ENCODE measurements at places on chromosomes 16 and 17. TPM values are rescaled to one million over a fixed set of nuclear protein-coding genes. Genes with fewer than 3 reads are reported as not detected.
A peak's percentile ranks its signal among the peaks of the same experiment; 100 is the strongest.

DNA sequence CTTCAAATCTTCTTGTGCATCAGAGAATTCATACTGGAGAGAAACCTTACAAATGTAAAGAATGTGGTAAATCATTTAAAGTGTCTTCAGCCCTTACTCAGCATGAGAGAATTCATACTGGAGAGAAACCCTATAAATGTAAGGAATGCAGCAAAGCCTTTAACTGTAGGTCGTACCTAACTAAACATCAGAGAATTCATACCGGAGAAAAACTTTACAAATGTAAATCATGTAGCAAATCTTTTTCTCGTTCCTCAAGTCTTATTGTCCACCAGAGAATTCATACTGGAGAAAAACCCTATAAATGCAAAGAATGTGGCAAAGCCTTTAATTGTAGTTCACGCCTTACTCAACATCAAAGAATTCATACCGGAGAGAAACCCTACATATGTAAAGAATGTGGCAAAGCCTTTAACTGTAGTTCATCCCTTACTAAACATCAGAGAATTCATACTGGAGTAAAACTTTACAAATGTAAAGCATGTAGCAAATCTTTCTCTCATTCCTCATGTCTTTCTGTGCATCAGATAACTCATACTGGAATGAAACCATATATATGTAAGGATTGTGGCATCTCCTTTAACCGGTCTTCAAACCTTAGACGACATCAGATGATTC, 118.5 kb upstream of the ZNF267 start:
- no peak for DNase-seq

OTOP2 gene
- total RNA-seq, result not detected

- no peak for DNase-seq
These were observed 664.4 kb upstream of the CDH8 start for GRCh38 chr16:62700426-62701294.

DNA sequence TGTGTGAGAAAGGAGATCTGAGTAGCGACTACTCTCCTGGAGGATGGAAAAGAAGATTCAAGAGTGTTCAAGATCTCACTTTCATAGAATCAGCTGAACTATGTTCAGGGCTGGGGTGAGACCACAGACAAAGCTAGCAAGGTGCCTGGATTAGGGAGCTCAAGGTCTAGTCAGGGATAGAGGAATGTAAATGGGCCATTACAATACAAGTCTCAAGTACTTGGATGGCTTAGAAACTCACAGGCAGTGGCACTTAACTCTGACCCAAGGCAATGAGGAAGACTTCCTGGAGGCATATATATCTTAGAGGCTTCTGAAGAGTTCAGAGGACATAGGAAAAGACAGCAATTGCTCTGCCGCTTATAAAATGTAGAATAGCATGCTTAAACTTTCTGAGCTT, 184.9 kb upstream of the CDH11 start:
- no peak for DNase-seq

DNA sequence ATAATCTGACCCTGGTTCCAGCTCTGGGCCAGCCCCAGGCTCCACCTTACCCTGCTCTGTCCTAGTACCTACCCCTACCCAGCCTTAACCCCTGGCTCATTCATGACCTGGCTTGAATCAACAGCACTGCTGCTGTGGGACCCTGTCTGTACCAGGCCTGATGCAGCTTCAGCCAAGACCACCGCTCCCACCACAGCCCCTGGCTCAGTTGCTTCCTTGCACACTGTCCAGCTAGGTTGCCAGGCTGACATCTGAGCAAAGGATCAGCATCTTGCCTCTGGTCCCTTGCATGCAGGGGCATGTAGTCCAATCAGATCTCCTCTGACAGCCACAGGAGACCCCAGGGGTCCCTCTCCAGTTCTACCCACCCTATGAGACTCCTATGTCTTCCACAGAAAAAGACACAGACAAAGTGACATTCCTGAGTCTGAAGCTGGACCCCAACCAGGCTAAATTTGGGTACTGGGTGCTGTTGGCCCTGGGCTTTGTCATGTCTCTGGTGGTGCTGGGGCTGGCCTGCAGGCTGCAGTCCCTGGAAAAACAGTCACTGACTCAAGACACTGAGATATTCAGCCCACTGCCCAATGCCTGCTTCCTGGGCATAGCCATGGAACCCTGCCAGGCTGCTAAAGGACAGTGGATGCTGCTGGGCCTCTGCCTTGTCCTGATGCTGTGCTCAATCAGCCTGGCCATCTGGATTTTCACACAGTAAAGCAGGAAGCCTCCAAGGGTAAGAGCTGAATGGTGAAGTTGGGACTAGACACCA, 3.9 kb upstream of the KCNH6 start:
- DNase-seq, result no peak

GRCh38 chr17:28406473-28406814, 432 bp upstream of the SLC46A1 start:
- no peak for DNase-seq

DNA sequence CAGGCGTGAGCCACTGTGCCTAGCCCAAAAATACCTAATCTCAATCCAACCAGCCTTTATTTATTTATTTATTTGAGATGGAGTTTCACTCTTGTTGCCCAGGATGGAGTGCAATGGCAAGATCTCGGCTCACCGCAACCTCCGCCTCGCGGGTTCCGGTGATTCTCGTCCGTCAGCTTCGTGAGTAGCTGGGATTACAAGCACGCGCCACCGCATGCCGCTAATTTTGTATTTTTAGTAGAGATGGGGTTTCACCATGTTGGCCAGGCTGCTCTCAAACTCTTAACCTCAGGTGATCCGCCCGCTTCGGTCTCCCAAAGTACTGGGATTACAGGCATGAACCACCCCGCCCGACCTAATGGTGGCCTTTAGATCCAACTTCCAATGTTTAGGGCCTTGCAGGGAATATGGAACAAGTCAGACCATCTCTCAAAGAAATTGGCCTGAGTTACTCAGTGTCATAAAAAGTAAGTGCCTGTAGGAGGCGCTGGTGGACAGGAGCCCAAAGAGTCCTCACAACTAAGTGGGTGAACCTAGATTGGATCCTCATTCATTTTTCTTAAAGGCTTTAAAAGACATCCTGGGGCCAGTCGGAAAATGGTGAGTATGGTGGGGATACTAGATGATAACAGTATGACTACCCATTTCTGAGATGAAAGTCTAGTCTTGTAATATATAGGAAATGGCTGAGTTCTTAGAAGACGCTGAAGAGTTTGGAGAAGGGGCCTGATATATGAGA, 4.6 kb downstream of the ZSCAN10 start:
- peak; percentile 47 for DNase-seq

DNA sequence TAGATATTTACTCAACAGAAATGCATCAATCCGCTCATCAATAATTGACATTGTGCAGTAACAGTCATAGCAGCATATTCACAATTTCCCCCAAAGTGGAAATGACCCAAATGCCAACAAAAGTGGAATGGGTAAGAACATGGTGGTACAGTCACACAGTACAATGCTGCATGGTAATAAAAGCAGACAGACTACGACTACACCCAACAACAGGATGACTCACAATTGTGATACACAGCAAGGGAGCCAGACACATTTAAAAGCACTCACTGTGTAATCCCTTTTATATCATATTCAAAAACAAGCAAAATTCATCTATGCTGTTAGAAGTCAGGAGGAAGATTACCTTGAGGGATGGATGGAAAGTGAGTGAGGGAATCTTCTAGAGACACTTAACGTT, 76.5 kb upstream of the NUDT7 start:
- no peak for DNase-seq

GRCh38 chr16:30850246-30850645, 43.6 kb downstream of the BCL7C start:
- DNase-seq, result no peak

DNA sequence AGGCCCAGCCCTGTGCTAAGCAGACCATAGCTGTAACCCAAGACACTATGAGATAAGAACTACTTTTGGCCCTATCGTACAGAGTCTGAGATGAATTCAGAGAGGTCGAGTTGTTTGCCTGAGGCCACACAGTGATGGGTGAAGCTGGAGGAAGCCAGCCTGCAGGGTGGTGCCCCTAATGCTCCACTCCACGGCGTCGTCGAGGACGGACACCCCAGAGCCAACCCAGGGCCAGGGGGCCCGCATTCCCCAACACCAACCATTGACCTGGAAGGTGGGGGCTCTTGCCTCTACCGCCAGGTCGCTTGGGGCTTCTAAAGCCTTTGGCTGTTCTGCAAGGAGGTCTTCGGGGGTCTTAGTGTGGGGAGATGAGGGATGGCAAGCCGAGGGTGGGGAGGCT, 84.1 kb downstream of the IRF8 start:
- DNase-seq, result no peak

GRCh38 chr17:79789943-79790804, 6.7 kb downstream of the CBX8 start:
- no peak for DNase-seq

TBC1D3H gene
- not detected for total RNA-seq
